ENCODE measurements at places on chromosomes 12 and 14.

GRCh38 chr14:21205678-21206581, 50.1 kb upstream of the OR5AU1 start:
- DNase-seq, result no peak

- peak; percentile 82 for DNase-seq
Observed at GRCh38 chr12:122895704-122896636, at the start of gene VPS37B. Gene VPS37B (minus strand): TSS chr12:122896124. CDS start chr12:122896062, 62 bp downstream.

GRCh38 chr14:22800346-22800745, 14.9 kb downstream of the SLC7A7 start:
- no peak for DNase-seq

DNA sequence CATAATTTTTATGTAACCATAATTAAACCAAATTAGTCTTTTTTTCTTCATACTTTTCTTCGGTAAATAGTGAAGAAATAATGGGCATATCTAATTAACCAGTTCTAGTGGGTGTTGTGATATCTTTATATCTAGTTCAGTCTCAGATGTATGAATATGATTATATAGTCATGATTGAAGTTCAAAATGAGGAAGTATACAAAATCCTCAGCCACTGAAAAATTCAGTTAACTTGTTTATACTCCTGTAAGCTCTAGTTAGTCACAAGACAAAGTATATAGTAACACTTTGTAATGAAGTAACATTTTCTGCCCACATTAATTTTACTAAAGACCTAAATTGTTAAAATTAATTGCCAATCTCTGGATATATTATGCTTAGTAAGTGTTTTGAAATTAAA, 46.5 kb downstream of the CAND1 start:
- no peak for DNase-seq

- no peak for DNase-seq
Observed at GRCh38 chr14:104284636-104285507, 146.5 kb downstream of the KIF26A start.

DNA sequence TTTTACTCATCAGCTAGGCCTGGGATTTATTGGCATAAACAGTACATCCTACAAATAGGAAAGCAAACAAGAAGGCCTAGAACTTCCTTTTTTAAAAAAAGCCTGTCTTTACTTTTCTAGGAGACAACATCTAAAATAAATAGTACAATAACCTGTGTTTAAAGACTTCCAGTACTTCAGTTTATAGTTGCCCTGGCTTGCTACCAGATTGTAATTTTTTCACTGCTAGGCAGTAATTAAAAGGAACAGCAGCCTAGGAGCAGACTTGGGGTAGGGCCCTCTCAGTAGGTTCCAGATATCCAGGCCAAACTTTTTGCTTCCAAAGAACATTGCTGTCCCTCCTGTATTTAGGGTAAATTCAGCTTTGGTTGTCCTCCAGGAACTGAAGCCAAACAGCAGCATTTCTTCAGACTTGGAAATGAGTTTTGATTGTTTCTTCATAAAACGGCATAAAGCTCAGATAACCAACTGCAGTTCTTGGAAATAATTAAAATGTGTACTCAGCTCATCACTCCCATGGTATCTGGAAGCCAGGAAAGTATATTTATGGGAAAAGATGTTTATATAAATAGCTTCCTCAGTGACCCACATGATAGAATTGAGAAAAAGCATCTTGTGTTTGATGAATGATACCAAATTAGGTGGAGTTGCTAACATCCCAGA, 61.7 kb downstream of the PPP1R36 start:
- no peak for DNase-seq

DNA sequence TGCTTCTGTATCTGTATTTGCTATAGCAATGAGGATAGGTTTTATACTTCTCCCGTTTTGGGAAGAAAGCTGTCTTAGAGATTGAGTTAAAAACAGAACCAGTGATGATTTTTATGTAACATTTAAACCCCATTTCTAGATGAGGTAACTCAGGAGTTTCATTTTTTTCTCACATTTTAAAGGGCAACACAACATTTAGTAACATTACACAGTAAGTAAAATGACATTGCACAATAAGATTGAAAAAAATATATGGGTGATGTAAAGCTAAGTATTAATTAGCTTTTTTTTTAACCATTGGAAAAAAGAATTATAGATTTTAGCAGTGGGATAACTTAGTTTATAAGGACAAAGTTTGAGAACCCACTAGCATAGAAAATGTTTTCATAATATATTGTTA, 25.2 kb upstream of the SCFD1 start:
- DNase-seq, result no peak

DNA sequence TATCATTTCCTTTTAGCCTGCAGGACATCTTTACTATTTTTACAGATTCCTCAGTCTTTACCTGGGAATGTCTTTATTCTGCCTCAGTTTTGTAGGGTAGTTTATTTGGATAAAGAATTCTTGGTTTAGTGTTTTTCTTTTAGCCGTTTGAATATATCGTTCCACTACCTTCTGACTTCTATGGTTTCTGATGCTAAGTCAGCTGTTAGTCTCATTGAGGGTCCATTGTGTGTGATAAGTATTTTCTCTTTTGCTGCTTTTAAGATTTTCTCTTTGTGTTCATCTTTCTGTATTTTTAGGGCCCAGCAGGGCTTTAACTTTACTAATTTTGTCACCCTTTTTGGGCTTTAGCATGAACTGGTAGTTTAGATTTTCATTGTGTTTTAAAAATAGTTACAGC, 113.5 kb downstream of the MNAT1 start:
- DNase-seq, result no peak

GRCh38 chr12:22374508-22374907, 40.0 kb upstream of the ST8SIA1 start:
- DNase-seq, result no peak

GRCh38 chr12:25965682-25966081, 7.2 kb downstream of the RASSF8 start:
- DNase-seq, result no peak

DNA sequence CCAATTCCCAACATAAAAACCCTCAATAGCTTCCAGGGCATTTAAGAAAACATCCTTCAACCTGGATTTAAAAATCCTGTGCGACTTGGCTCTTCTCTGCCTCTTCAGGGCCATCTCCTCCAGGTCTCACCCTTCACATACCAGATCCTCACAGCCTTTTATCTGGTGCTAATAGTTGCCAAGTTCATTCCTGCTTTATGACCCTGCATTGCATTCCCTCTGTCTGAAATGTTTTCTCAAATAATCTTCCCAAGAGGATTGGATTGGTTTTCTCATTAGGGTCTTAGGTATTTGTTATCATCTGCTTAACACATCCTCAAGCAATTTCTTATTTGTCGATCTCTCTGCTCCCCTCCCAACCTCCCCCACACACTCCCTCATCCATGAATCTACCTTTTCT, 832.0 kb downstream of the GALC start:
- no peak for DNase-seq

GRCh38 chr12:109358154-109358869, 10.6 kb downstream of the MYO1H start:
- peak; percentile 41 for DNase-seq

DNA sequence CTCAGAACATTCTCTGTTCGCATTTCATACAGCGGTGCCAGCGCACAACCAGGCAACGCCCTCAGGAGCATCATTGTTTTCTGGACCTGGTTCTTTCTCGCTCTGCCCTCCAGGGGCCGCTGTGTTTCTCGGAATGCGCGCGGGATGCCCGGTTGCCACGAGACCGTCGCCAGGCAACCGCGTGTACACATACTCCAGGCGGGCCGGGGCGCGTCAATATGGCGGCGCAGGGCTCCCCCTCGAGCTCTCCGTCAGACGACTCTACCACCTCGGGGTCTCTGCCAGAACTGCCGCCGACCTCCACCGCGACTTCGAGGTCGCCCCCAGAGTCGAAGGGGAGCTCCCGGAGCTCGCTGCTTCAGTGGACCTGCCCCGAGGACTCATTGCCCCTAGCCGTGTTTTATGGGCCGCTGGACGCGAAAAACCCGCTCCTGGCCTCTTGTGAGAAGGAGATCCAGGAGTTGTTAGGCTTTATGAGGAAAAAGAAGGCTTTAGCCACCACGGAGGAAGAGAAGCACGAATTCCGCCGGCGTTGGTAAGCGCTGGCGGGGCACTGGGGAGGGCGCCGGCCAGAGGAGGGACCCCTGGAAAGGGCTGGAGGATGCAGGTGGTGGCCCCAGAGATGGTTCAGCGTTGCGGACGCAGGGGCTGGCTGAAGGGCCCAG, at the start of gene CFAP54:
TSS of gene CFAP54 (plus strand) at position 186 of the 665 bp plus-strand sequence. CDS start at position 219, 33 bp downstream.
- peak; percentile 93 for DNase-seq

DNA sequence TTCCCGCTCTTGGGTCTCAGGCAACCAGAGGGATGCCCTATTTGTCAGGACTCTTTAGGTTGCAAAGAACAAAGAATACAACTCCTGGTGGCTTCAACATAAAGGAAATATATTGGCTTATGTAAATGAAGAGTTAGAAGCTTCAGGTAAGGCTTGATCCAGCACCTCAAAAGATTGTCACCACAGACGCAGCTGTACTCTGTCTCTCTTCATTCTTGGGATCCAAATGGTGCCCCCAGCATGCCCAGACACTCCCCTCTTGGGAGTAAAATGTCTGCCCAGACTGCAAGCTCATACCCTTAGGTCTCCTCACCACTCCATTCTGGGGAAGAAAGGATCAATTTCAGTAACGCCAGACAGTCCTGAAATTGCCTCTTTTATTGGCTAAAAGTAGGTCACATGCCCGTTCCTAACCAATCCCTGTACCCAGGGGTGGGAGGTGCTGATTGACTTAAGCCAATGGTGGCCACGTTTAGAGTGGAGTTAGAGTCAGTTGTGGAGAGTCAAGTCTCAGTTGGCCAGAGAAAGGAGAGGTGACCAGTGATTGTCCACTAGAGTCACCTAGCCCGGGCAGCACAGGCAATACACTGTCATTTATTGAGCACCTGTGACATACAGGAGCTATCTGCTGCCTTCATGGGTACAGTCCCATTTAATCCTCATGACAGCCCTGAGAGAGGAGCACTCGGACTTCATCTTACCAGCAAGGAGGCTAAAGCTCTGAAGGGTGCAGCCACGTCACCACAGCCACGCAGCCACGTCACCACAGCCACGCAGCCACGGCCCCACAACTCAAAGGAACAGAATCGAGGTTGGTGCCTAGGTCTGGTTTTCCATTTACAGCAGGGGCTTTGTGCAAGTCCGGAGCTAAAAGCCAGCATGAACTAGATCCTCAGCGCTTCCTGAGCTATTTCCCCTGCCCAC, 19.7 kb upstream of the BEGAIN start:
- DNase-seq, result no peak

DNA sequence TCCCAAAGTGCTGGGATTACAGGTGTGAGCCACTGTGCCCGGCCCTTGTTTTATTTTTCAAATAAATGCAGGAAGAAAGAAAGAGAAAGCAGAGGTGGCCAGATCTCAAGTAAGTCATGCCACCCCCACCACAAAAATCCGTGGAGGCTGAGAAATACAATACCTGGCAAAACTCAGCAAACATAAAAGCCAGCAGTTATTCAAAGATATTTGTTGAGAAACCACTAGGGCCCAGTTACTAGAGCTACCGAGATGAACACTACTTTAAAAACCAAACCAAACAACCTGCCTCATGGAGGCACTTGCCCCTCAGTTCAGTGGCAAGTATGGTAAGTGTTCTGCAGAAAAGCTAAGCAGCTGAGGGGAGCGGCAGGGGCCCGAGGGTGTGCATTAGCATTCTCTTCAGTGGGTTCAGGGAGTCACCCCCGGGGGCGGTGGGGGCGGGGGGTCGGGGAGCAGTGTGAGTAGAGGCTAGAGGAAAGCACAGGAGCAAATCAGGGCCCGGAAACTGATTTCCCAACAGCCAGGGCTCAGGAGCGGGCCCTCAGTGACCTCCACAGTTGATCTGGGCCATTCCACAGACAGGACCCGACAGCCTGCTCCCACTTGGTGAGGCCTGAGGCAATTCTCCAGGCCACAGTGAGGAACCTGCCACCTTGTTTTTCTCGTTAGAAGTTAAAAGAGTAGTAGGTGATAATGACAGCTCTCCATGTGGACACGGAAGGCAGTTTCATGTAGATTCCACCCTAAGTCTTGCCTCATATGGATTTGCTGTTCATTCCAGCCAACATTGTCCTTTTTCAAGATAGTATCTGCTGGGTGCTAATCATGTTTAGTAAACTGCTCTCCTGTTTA, 8.6 kb downstream of the EVL start:
- DNase-seq, result no peak

GRCh38 chr14:74437496-74438053, 11.6 kb upstream of the SYNDIG1L start:
- DNase-seq, result no peak

DNA sequence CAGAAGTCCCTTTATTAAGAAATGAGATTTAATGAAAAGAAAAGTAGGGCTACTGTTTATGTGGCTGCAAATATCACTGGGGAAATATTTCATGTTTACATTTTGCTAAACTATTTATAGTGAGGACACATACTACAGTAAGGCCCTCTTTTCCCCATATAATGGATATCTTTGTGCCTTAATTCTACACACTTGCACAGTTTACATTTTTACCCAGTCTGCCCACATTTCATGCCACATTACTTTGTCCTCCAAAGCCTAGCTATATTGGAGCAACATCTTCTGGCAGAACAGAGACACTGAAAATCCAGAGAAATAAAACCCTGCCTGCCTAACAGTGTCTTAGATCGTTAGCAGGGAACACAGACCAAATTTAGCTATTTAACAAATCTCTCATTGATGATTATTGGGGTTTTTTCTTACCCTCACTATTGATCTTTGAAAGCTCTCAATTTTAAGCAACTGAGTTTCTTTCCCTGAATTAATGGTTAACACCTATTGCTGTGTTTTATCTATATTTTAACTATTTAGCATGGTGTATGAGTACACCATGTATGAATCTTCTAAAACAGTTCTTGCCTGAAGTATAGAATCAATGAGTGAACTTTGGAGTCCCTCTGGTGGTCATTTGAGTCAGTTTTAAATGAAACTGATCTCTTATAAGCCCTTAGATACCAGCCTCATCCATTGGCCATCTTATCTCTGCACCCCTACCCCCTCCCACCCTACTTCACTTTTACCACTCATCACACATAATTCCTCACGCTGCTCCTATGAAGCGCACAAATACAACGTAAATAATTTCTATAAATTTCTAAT, 170.2 kb downstream of the BCAT1 start:
- DNase-seq, result no peak

GRCh38 chr14:97217111-97217885, 420.1 kb downstream of the VRK1 start:
- DNase-seq, result no peak

GRCh38 chr14:71138448-71139293, 231.4 kb downstream of the PCNX1 start:
- peak; percentile 71 for DNase-seq

- DNase-seq, result no peak
Observed at GRCh38 chr12:83573671-83574070, 887.0 kb downstream of the TMTC2 start.
